ENCODE measurements at places on chromosomes 16 and 17. TPM values are rescaled to one million over a fixed set of nuclear protein-coding genes. Genes with fewer than 3 reads are reported as not detected.

- DNase-seq, result no peak
Observed at GRCh38 chr17:1554751-1555540, 7.6 kb downstream of the PITPNA start.

DNA sequence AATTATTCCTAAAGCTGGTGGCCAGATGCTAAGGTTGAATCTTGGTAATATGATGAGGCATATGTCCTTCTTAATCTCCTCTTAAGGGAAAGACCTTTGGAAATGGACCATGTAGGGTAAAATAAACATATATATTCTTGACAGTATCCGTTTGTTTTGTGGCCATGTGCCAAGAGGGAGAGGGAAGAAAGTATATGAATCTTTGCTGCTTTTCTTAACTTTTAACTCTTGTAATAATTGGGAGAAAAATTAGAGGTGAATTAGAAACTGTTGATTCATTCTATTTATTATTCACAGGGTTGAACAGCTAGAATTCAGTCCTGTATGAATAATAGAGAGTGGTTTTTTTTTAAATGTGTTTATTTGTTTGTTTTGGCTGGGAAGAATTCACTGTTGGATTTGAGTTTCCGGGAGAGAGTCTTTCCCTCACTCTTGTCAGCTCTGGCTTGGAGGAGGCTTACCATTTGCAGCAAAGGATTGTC lies 31.6 kb downstream of the AATF start:
- DNase-seq, result no peak

DNA sequence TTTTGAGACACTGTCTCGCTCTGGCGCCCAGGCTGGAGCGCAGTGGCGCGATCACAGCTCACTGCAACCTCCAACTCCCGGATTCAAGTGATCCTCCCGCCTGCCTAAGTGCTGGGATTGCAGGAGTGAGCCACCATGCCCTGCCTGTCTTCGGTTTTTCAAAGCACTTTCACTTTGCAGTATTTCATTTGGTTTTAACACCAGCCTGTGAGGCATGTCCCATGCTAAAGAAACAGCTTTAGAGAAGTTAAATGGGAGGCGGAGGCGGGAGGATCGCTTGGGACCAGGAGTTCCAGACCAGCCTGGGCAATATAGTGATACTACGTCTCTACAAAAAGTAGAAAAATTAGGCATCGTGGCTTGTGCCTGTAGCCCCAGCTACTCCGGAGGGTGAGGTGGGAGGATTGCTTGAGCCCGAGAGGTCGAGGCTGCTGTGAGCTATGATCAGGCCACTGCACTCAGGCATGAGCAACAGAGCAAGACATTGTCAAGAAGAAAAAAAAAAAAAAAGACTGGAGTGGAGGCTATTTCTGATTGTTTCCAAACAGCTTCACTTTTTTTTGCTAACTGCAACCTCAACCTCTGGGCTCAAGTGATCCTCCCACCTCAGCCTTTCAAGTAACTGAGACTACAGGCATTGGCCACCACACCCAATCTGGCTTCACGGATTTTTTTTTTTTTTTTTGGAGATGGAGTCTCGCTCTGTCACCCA lies 1.3 kb downstream of the METTL23 start:
- no peak for DNase-seq

The NGFR gene
- total RNA-seq, result 8.1 TPM
